ENCODE measurements at places on chromosomes 7 and 10.

DNA sequence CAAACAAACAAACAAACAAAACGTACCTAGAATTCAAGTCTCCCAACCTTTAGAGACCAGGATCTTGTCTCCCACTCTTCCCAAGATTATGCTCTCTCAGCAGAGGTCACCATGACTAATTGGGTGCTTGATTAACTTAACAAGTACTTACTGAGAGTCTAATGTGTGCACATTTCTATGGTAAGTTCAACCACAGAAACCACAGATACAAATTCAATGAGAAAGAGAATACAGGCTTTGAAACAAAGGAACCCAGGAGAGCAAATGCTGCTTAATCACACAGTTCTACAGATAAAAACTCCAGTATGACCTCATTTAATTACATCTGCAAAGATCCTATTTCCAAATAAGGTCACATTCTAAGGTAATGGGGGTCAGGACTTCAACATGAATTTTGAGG lies 142.8 kb downstream of the DNAJC1 start:
- no peaks in the 10 kb centered on the region for H3K27me3 ChIP-seq
- no peak for DNase-seq
- H3K4me3 ChIP-seq, result no peak overlapping the region
- H3K4me1 ChIP-seq, result no peaks in the 10 kb centered on the region
- no peak overlapping the region for H3K27ac ChIP-seq
- no peaks in the 10 kb centered on the region for H3K36me3 ChIP-seq

- no peaks in the 10 kb centered on the region for H3K4me1 ChIP-seq
- H3K27me3 ChIP-seq, result no peaks in the 10 kb centered on the region
- no peak overlapping the region for H3K4me3 ChIP-seq
- no peak for DNase-seq
- H3K27ac ChIP-seq, result no peak overlapping the region
These were observed 4.2 kb downstream of the EPHB4 start for GRCh38 chr7:100823140-100823525.

DNA sequence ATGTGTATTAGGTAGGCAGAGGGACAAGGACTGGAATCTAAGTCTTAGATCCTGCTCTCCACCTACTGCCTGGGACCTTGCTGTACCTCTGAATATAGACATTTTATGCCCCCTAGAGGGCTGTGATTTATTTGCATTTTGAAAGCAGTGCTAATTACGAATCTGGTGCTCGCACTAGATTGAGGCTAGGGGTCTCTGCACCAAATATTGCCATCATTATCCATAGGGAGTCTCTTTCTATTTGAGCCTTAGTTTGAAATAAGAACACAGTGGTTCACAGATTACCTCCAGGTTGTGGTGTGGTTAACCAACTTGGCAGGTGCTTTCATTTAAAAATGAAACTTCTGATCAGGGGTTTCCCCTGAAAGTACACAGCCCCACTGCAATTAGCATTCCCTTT lies 41.8 kb downstream of the CNNM1 start:
- H3K4me1 ChIP-seq, result no peaks in the 10 kb centered on the region
- no peak overlapping the region for H3K4me3 ChIP-seq

GRCh38 chr10:103663802-103664201 lies 170.3 kb downstream of the NEURL1 start:
- H3K27me3 ChIP-seq, result no peaks in the 10 kb centered on the region
- peaks cover 23% of the 10 kb centered on the region for H3K4me1 ChIP-seq
- peaks cover 7% of the 10 kb centered on the region for H3K36me3 ChIP-seq
- no peak overlapping the region for H3K4me3 ChIP-seq
- no peak for DNase-seq

DNA sequence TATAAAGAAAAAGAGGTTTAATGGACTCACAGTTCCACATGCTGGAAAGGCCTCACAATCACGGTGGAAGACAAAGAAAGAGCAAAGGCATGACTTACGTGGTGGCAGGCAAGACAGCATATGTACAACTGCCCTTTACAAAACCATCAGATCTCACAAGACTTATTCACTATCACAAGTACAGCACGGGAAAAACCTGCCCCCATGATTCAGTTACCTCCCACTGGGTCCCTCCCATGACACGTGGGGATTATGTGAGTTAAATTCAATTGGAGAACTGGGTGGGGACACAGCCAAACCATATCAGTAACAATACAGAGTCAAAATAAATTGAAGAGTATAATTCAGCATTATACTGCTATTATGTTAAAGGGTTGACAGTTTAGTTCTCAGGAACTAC lies 37.8 kb downstream of the RNLS start:
- no peak overlapping the region for H3K27ac ChIP-seq
- H3K27me3 ChIP-seq, result no peaks in the 10 kb centered on the region

- H3K4me1 ChIP-seq, result peaks cover 24% of the 10 kb centered on the region
- no peaks in the 10 kb centered on the region for H3K27me3 ChIP-seq
- DNase-seq, result no peak
- H3K4me3 ChIP-seq, result no peak overlapping the region
- H3K27ac ChIP-seq, result no peak overlapping the region
These were observed 9.7 kb downstream of the NPTX2 start for GRCh38 chr7:98626460-98627412.

DNA sequence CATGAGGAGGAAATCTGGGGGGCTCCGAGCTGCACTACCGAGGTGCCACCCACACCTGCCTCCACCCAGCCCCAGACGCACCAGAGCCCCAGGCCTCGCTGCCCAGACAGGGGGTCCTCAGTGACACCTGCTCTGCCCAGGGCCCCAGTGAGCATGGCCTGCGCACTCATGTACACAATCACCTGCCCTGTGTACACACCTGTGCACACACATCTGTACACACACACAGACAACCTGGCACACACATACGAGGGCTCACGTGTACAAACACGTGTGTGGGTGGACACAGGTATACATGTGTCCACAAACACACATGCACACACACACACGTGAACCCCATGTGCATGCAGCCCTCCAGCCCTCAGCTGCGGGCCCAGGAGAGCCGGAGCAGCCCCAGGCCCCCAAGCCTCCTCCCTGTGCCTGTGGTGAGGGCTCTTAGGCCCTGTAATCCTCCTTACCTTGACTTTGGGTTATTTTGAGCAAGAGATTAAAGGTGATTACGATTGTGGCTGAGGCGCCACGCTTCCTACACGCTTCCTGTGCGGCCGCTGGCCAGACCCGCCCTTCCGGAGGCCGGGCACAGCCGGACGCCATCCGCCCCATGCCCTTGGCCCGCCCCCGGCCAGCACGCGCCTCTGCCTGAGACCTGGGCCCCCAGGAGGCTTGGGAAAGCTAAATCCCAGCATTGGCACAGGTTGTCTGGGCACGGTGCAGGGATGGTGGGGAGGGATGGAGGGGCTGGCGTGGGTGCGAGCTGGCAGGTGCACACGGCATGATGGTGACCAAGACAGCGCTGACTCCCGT lies 71.9 kb downstream of the ELFN1 start:
- H3K27ac ChIP-seq, result no peak overlapping the region
- no peak for DNase-seq
- H3K4me1 ChIP-seq, result no peaks in the 10 kb centered on the region

- no peaks in the 10 kb centered on the region for H3K36me3 ChIP-seq
- no peak for DNase-seq
- H3K4me3 ChIP-seq, result no peak overlapping the region
- no peak overlapping the region for H3K27ac ChIP-seq
- H3K27me3 ChIP-seq, result no peaks in the 10 kb centered on the region
These were observed 165.9 kb downstream of the AUTS2 start for GRCh38 chr7:69764147-69764546.

- H3K4me3 ChIP-seq, result no peak overlapping the region
- no peak overlapping the region for H3K27ac ChIP-seq
- H3K27me3 ChIP-seq, result no peaks in the 10 kb centered on the region
- H3K4me1 ChIP-seq, result peaks cover 38% of the 10 kb centered on the region
- DNase-seq, result no peak
These were observed 3.7 kb downstream of the NOD1 start for GRCh38 chr7:30474893-30475292.

DNA sequence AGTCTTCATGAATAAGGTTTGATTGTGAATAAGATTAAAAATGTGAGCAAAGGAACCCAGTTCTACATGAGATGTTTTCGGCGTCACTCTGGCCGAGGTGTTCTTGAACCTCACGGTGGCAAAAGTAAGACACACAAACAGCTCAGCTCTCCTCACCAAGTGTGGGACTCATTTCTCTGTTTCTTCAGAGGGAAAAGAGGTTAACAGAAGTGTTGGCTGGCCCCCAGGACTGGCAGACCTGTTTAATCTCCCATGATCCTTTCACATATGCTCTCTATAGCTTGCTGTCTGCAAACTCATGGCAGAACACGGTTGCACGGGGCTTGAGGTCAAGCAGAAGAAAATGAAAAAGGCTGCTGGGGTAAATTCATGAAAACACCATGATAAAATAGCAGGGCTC lies 394.4 kb downstream of the CALN1 start:
- DNase-seq, result no peak
- no peak overlapping the region for H3K27ac ChIP-seq

GRCh38 chr10:132209130-132209529 lies 22.4 kb downstream of the DPYSL4 start:
- H3K27me3 ChIP-seq, result no peaks in the 10 kb centered on the region
- DNase-seq, result no peak
- H3K4me3 ChIP-seq, result no peak overlapping the region
- H3K36me3 ChIP-seq, result no peaks in the 10 kb centered on the region

- no peak overlapping the region for H3K27ac ChIP-seq
- no peaks in the 10 kb centered on the region for H3K4me1 ChIP-seq
- no peak for DNase-seq
- no peaks in the 10 kb centered on the region for H3K36me3 ChIP-seq
These were observed 131.4 kb upstream of the PDLIM1 start for GRCh38 chr10:95422233-95422632.

GRCh38 chr10:33817605-33818004 lies 483.1 kb upstream of the NRP1 start:
- DNase-seq, result no peak
- H3K27me3 ChIP-seq, result no peaks in the 10 kb centered on the region
- H3K4me3 ChIP-seq, result no peak overlapping the region
- no peak overlapping the region for H3K27ac ChIP-seq

- H3K36me3 ChIP-seq, result peaks cover 28% of the 10 kb centered on the region
- peaks cover 79% of the 10 kb centered on the region for H3K4me1 ChIP-seq
- peak overlapping the region; percentile 92 for H3K4me3 ChIP-seq
- peak; percentile 58 for DNase-seq
- H3K27me3 ChIP-seq, result no peaks in the 10 kb centered on the region
- peak overlapping the region; percentile 63 for H3K27ac ChIP-seq
These were observed 2.3 kb downstream of the INPP5A start for GRCh38 chr10:132539894-132540293.

GRCh38 chr7:2851497-2851896 lies 7.4 kb upstream of the GNA12 start:
- no peak overlapping the region for H3K4me3 ChIP-seq
- no peaks in the 10 kb centered on the region for H3K36me3 ChIP-seq
- H3K27me3 ChIP-seq, result no peaks in the 10 kb centered on the region
- no peaks in the 10 kb centered on the region for H3K4me1 ChIP-seq
- H3K27ac ChIP-seq, result no peak overlapping the region

DNA sequence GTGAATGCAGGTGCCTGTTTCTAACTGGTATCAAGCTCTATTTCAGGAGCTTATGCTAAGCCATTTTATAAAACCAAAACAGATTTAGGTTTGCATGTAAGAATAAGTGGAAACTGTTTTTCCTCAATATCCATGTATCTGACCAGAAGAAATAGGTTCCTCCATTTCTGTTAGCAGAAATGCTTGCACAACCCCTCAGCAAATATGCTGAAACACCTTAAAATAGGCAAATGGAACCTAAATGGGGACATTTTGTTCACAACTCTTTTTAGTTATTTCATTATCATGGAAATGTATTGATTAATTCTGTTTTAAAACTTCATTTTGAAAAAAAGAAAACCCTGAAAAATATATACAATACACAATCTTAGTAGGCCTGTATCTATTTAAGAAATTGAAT lies 8.9 kb upstream of the EEPD1 start:
- H3K27ac ChIP-seq, result no peak overlapping the region
- H3K36me3 ChIP-seq, result no peaks in the 10 kb centered on the region
- H3K27me3 ChIP-seq, result no peaks in the 10 kb centered on the region
- H3K4me3 ChIP-seq, result no peak overlapping the region
- no peak for DNase-seq
- no peaks in the 10 kb centered on the region for H3K4me1 ChIP-seq

DNA sequence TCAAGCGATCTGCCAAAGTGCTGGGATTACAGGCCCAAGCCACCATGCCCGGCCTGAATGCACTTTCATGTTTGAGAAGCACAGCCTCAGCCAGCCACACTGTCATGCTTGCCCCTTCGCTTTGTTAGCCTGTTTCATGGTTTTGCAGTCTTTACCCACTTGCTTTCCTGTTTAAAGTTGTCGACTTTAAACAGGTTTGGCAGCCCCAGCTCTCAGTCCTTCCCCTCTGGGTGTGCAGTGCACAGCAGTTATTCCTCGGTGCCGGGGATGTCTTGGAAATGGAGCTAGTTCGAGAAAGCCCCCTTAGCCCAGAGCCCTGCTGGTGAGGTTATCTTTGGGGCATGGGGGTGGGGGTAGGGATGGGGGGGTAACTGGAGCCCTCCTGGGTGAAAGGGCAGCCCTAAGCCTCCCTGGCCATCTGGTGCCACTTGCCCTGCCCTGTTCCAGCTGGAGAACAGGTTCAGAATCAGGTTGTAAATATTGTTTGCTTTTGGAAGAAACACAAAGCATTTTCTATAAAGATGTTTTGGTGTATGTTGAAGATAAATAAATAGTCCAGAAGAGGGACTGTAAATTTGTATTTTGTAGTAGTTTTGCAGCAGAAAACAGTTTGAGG lies 14.8 kb downstream of the TSPAN14 start:
- no peak overlapping the region for H3K4me3 ChIP-seq
- peaks cover 4% of the 10 kb centered on the region for H3K36me3 ChIP-seq
- DNase-seq, result no peak
- H3K27me3 ChIP-seq, result no peaks in the 10 kb centered on the region

- H3K4me1 ChIP-seq, result no peaks in the 10 kb centered on the region
- DNase-seq, result no peak
- H3K27me3 ChIP-seq, result no peaks in the 10 kb centered on the region
- no peak overlapping the region for H3K4me3 ChIP-seq
- H3K36me3 ChIP-seq, result no peaks in the 10 kb centered on the region
These were observed 340.5 kb downstream of the TNS3 start for GRCh38 chr7:47241112-47242065.

GRCh38 chr10:11434324-11434723 lies 177.1 kb downstream of the USP6NL start:
- DNase-seq, result no peak
- H3K27ac ChIP-seq, result no peak overlapping the region

DNA sequence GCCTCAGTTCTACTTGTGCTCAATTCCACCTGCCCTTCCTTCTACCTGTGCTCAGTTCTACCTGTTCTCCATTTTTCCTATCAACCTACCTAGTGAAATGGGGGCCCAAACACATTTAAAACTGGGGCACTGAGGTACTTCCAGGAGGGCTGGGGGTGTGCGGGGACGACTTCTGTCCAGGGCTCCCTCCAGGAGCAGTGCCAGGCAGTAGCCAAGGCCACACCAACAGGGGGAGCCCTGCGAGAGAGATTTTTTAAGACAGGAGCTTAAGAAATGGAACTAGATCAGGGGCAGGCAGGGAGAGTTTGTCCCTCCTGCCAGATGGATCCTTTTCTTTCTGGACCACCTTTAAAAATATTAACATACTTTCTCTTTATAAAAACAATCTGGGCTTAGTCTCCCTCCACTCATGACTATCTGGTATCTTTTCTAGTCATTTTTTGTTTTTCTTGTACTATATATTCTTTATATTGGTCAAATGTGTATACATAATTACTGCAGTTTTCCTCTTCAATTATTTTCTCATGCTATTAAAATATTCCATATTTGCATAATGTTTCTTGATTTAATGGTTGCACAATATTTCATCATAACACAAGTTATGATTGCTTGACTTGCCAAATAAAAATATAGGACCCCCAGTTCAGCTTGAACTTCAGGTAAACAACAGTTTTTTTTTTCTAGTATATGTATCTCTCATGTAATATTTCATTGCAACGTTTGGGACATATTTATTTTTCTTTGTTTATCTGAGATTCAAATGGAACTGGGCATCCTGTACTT lies 47.3 kb upstream of the INSYN2A start:
- DNase-seq, result peak; percentile 31
- no peaks in the 10 kb centered on the region for H3K27me3 ChIP-seq
- no peaks in the 10 kb centered on the region for H3K4me1 ChIP-seq
- no peak overlapping the region for H3K27ac ChIP-seq
- H3K36me3 ChIP-seq, result no peaks in the 10 kb centered on the region
